Breast epithelium (tissue), 4 donors: ENCODE measurements at places on chromosomes 1 and 21.
A peak's percentile ranks its signal among the peaks of the same experiment; 100 is the strongest.

DNA sequence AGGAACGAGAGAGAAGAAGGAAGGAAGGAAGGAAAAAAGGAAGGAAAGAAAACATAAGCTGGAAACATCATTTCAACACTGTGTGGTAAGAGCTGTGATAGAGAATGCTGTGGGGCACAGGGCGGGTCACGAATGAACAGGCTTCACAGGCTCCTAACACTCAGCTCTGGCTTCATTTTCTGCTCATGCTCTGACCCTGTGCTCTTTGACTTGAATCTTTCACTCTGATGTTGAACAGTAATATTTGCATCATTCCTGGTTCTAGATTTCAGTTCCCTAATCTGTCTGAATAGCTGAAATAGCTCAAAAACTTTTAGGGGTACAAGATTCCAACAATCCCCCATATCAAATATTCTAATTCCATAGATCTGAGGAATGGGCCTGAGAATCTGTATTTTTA is 207.3 kb downstream of the LHX8 start:
- no peak for DNase-seq

- DNase-seq = no peak
These were observed 66.1 kb downstream of the NID1 start for GRCh38 chr1:235998812-235999211.

- no peak for DNase-seq
These were observed 20.9 kb upstream of the RNF11 start for GRCh38 chr1:51215169-51215568.

DNA sequence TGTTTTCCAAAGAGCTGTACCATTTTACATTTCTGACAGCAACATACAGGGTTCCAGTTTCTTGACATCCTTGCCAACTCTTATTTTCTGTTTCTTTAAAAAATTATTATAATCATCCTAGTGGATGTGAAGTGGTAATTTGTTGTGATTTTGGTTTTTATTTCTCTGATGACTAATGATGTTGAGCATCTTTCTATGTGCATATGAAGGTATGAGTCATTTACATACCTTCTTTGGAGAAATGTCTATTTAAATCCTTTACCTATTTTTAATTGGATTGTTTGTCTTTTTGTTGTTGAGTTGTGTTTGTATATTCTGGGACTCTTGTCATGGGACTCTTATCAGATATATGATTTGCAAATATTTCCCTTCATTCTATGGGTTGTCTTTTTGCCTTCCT is 20.8 kb upstream of the MPC2 start:
- DNase-seq = no peak

DNA sequence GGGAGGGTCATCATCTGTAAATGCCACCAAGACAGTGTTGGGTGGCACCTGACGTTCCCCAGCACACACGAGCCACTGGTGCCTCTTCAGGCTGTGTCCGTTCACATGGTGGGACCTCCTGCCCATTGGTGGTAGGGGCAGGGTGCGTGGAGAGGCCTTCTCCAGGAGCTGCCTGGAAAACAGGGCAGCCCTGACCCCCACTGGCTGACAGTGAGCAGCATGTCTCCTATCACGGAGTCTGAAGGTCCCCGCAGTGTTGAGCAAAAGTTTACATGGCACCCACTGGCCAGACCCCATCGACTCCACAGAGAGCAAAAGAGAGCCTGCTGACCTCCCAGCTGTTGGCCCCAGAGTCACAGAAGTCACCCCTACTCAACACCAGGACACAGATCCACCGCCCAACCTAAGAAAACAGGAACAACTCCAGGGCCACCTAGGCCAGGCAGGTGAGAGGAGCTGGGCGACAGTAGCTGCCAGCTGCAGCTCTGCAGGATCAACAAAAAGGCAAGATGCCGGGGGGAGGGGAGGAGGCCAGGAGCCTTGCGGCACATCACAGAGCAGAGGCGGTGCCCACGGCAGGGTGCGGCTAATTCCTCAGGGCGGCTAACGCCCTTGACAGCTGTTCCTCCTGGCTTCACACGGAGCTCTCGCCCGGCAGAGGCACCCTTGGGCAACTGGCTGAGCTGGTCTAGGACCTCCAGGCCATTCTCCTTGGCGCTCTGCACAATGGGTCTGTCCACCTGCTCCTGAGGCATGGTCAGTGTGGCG is 14.4 kb upstream of the IFI6 start:
- no peak for DNase-seq

DNA sequence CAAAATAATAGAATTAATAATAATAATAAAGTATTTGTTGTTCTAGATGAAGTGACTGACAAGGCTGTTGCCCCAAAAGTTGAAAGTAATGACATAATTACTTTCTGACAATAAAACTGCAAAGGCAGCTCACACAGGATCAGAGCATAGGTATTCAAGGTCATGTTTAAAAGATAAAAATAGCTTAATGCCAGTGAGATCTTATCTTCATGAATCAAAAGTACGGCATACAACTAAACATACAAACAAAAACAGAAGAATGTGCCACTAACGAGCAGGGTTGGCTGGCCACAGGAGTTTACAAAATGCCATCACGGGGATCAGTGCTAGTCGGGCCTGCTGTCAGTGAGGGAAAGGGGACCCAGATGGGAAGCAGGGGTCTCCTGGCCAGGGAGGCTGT is 22.4 kb upstream of the TMPRSS2 start:
- no peak for DNase-seq

DNA sequence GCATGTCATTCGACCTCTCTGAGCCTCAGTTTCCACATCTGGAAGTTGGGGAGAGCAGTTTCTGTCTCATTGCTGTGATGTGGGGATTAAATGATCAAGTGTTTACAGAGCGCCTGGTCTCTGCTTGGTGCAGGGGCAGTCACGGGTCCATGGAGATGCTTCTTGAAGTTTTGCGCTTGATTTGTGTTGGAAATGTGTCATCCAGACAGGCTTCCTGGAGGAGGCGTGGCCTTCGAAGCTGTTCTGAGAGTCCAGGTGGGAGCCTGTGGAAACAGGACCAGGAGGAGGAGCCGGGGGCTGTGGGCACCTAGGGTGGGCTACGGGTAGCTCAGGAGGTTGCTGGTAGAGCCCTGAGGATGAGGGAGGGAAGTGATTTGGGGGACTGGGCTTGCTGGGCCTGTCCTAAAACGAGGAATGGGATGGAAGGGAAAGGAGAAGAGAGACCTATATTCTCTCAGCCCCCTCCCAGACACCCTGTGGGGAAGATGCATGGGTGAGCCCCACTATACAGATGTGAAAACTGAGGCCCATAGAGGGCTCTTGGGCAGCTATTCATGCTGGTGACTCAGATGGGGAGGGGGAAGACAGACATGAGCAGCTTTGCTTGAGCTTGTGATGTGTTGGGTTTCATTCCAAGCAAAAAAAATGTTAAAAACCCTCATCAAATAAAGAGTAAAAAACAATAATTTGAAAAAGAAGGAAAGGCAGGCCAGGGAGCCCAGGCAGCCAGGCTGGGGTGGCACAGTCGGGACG is 107.2 kb upstream of the WNT4 start:
- DNase-seq = no peak

DNA sequence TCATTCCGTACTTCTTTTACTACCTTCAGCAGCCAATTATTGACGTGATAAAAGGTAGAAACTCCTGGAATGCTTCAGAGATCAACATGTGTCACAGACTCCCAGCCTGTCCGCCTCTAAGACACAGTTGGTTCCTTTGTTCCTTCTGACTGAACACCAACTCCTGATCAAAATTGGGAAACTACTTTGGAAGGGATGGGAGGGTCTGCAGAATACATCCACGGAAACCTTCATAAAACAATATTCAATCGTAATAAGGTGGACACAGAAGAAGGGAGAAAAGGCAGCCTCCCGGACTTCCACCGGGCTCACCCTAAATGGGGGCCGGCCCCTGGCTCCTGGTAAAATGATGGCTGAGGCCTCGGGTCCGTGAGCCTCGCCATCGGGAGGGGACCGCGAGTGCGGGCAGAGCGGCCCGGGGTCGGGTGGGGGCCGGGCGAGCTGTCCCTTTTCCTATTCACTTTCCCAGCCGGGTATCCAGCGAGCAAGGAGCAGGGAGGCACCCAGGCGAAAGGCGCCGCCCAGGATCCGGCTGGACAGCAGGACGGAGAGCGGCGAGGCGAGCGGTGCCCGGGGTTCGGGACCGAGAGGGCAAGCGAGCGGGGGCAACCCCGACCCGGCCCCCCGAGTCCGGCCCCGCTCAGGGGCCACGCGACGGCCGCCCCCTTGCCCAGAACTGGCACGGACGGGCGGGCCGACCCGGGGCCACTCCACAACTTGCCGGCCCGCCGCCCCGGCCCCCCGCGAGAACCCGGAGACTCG is 805 bp downstream of the NRIP1 start:
- DNase-seq = peak; percentile 64

GRCh38 chr1:110420874-110421793 is 13.6 kb upstream of the LAMTOR5 start:
- no peak for DNase-seq

DNA sequence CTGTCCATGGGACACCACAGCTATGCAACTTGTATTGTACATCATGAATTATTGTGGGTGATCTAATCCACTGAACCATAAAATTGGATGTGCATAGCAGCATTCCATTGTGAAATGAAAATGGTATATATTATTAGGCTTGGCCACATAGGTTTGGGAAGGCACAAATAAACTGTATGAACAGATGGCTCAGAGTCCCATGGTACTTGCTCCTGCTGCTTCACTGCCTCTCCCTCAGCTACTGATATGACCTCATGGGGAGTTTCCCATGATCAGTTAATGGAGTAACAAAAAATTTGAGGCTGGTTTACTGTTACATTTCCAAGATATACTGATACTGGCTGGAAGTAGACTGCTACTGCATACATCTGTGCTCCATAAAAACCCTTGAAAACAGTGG is 152.7 kb upstream of the NEGR1 start:
- no peak for DNase-seq

DNA sequence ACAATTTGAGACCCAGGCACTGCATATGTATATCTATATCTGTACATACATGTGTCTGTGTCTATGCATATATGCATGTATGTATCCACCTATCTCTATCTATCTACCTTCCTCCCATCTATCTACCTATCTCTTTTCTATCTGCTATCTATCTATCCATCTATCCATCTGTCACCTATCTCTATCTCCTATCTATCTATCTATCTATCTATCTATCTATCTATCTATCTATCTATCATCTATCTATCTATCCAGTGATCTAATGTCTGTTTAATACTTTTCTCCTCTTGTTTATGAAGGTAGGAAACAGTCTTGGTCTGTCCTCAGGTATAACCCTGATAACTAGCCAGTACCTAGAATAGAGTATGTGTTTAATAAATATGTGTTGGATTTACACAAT is 25.9 kb downstream of the TNNT2 start:
- no peak for DNase-seq

DNA sequence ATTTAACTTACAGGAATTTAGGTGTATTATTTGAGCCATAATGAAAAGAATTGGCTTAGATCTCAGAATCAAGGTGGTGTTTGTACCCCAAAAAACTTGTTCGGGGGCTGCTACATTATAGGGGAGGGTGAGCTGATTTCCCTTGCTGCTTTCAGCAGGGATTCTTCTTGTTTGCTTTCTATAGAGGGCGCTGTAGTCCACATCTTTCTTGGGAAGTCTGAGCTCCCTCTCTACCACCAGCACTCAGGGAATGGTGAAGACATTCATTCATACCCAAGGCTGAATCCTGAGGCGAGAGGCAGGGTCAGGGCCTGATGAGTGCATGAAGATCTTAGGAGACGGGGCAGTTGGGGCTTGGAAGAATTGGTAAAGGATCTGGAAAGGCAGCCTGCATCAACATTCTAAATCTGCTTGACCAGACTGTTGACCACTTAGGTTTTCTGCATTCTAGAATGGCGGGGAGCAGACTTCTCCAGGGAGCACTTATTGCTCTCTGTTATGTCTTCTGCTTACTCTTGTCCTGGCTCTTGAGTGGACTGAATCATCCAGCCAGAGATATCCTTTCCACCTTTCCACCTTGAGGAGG is 18.9 kb downstream of the SPATA46 start:
- DNase-seq = no peak

- DNase-seq = no peak
These were observed 23.3 kb downstream of the H3-3A start for GRCh38 chr1:226085675-226086285.

DNA sequence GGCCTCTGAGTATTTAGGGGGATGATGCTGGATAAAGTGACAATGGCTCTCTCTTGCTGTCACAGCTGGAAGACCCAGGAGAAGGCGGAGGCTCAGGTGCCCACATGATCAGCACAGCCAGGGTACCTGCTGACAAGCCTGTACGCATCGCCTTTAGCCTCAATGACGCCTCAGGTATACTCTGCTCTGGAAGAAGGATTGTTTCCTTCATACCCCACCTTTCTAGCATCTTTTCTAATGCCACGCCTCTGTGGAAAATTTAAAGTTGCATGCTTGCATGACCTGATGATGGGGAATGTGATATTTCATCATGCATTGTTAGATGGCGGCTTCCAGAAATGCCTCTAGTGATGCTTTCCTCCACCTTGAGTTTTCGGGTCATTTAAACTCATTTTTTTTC is 2.8 kb downstream of the MAP3K7CL start:
- DNase-seq = no peak

- DNase-seq = no peak
These were observed 63.0 kb downstream of the ROR1 start for GRCh38 chr1:63836830-63837229.

GRCh38 chr1:200771625-200772555 is 33.2 kb downstream of the CAMSAP2 start:
- DNase-seq = no peak

DNA sequence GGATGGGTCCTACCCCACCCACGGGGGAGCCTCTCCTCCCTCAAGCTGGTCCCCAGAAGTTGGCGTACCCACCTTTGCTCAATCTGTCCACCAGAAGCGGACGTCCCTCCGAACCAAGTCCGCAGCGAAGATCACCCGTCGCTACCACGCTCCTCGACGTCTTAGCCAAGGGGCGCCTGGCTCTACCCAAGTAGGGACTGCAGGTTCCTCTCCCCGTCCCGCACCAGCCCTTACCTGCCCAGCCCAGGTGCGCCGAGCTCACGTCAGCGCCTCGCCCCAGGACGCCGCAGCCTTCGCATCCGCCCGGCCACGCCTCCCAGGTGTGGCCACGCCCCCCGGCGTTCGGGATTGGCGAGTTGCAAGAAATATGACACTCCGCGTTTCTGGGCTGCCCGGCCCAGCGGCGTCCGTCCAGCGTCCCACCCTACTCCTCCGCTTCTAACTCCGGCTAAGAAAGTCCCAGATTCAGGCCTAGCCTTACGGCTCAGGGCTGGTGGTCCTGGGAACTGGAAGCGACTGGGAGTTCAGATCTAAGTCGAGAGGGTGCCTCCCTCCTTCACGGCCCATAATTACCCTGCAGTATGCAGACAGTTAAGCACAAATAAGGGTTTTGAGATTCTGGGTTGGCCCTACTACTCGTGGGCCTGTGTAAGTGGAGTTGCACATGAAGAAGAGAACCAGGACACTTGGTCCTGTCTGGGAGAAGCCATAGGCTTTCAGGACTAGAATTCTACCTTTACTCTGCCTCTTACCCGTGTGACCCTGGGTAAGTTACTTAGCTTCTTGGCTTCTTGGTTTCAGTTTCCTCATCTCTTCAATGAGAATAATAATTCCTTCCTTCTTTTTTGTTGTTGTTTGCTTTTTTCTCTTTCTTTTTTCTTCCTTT is at the start of gene IRF6:
IRF6 (minus strand) TSS at position 268 of the 886 bp plus-strand sequence. CDS start 4,729 bp downstream, outside the sequence.
- peak; percentile 97 for DNase-seq

DNA sequence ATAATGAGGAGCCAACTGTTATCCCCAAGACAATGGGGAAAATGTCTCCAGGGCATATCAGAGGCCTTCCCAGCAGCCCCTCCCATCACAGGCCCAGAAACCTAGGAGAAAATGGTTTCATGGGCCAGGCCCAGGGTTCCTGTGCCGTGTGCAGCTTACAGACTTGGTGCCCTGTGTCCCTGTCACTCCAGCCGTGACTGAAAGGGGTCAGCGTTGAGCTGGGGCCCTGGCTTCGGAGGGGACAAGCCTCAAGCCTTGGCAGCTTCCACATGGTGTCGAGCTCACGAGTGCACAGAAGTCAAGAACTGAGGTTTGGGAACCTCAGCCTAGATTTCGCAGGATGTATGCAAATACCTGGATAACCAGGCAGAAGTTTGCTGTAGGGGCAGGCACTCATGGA is 18.1 kb downstream of the SIPA1L2 start:
- no peak for DNase-seq
